ENCODE measurements at places on chromosomes 11 and 22. TPM values are rescaled to one million over a fixed set of nuclear protein-coding genes. Genes with fewer than 3 reads are reported as not detected.

SPI1 gene
- not detected for total RNA-seq

TMEM121B gene
- 0.09 TPM for total RNA-seq

PNPLA5 gene
- not detected for total RNA-seq

MS4A4A gene
- total RNA-seq = not detected

RAG1 gene
- 0.16 TPM for total RNA-seq

MRGPRE gene
- not detected for total RNA-seq

TESMIN gene
- 6.7 TPM for total RNA-seq

JHY gene
- total RNA-seq = 3.1 TPM

MAPK8IP1 gene
- 5.3 TPM for total RNA-seq

ROBO3 gene
- total RNA-seq = 2.8 TPM

IL18 gene
- total RNA-seq = 97.1 TPM

KDM4E gene
- not detected for total RNA-seq

OR2AG2 gene
- not detected for total RNA-seq

YAP1 gene
- total RNA-seq = 53.4 TPM

IGLL5 gene
- not detected for total RNA-seq

CASTOR1 gene
- 7.0 TPM for total RNA-seq

CD82 gene
- 5.9 TPM for total RNA-seq

FGF4 gene
- total RNA-seq = not detected

SMC1B gene
- total RNA-seq = not detected

OR9G4 gene
- total RNA-seq = not detected

Data from A549 treated with Mapracorat at 1 μM for 4 hours (cell line).